ENCODE measurements at places on chromosomes 16 and 17.

GRCh38 chr17:39738983-39739884, 1.5 kb downstream of the GRB7 start:
- DNase-seq, result no peak

GRCh38 chr17:45783593-45784292, 377 bp upstream of the CRHR1 start:
- DNase-seq, result no peak

GRCh38 chr16:866252-866896, 65.8 kb upstream of the GNG13 start:
- no peak for DNase-seq

DNA sequence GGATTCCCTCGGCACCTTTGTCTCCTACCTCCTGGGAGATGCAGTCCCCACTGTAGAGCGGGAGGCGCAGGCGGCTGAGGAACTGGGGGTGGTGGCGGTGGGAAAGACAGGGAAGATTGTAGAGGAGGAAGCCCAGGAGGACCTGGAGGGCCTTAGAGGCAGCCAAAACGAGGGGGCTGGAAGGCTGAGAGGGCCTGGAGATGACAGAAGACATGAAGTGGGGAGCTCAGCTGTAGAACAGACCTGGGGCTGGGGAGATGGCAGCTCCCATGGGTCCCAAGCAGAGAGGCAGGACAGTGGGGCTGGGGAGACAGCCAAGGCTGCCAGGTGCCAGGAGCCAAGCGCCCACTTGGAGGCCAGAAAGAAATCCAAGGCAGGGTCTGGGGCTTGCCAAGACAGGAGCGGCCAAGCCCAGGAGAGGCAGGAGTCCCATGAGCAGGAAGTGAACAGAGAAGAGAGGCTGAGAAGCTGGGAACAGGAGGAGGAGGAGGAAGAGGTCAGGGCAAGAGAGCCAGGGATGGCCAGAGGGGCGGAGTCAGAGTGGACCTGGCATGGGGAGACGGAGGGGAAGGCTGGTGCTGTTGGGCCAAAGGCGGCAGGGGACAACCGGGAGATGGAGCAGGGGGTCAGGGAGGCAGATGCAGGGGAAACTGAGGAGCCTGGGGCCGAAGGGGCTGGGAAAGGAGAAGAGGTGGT, 803 bp downstream of the APOBR start:
- DNase-seq, result no peak

GRCh38 chr17:39080421-39081078, 70.9 kb downstream of the PLXDC1 start:
- DNase-seq, result no peak

- no peak for DNase-seq
Observed at GRCh38 chr17:4386406-4386805, 19.9 kb upstream of the UBE2G1 start.

- DNase-seq, result no peak
Observed at GRCh38 chr16:24102209-24102660, 153.9 kb upstream of the CACNG3 start.

- DNase-seq, result no peak
Observed at GRCh38 chr17:38904892-38905291, 20.5 kb upstream of the LASP1NB start.

DNA sequence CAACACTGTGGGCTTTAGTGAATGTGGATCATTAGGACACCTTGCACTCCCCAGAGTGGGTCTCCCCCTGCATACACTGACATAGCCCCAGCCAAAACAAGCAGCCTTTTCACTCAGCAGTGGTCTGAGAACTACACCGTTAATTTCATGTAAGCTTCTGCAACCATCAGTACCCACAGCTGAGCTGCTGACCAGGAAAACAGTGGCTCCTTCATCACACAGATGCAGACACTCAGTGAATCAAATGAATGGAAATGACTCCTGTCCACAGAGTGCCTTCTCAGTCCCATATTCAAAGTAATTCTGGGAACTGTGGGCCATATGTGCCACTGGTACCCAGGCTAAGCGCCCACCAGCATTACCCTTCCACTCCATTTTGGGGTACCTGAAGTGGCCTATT, 39.3 kb upstream of the NOL11 start:
- no peak for DNase-seq

DNA sequence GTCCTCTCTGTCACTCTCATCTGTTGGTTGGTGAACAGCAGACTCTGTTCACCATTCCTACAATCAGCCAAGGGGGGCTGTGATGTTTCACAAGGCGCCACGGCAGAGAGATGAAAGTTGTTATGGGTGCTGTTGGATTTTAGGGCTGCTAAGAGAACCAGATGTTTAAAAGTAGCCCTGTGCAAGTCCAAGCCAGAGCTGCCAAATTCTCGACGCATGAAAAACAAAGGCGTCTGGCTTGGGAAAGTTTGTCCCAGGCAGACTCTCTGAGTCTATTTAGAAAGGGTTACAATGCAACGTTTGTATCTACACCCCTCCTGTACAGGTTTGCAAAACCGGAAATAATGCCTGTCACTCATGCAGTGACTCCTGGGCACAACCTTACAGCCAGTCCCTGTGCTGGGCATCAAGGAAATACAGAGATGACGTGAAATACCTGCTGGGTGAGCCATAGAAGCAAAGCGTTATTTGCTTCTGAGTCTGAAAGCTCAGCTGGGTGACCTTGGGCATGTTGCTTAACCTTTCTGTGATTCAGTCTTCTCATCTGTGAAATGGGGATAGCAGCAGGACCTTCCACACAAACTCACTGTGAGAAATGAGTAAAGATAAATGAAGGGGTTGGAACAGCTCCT, 74.8 kb downstream of the XYLT1 start:
- DNase-seq, result no peak

DNA sequence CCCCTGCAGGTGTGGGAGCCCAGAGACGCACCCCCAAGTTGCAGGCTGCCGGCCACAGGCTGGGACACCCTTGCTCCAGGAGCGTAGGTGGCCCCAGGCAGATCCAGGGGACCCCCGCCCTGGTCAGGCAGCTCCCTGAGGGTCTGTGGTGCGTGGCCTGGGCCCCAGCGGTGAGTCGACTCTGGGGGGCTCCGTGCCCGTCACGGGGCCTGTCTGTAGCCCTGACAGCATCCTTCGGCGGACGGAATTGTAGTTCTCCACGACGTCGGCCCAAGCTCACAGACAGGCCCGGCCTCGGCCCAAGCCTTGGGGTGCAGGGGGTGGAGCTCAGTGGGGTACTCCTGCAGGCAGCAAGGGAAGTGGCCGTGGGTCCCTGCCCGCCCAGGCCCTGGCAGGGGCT, 82.9 kb downstream of the LMF1 start:
- no peak for DNase-seq

DNA sequence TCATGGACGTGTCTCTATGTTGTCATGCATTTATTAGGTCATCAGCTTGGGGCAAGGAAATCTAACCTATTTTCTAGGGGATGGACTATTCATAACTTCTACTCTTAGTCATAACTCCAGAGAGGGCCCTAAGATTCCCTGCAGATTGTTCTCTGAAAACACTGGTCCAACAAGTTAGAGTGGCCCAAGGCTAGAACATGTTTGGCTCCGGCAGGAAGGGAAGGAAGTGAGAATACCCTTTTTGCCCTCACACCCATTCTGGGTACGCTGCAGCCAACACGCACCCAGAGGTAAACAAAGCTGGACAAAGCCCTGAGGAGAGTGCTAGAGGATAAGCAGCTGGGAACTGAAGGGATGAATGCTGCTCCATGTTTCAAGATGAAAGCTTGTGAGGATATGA, 9.9 kb downstream of the C16orf86 start:
- DNase-seq, result no peak

DNA sequence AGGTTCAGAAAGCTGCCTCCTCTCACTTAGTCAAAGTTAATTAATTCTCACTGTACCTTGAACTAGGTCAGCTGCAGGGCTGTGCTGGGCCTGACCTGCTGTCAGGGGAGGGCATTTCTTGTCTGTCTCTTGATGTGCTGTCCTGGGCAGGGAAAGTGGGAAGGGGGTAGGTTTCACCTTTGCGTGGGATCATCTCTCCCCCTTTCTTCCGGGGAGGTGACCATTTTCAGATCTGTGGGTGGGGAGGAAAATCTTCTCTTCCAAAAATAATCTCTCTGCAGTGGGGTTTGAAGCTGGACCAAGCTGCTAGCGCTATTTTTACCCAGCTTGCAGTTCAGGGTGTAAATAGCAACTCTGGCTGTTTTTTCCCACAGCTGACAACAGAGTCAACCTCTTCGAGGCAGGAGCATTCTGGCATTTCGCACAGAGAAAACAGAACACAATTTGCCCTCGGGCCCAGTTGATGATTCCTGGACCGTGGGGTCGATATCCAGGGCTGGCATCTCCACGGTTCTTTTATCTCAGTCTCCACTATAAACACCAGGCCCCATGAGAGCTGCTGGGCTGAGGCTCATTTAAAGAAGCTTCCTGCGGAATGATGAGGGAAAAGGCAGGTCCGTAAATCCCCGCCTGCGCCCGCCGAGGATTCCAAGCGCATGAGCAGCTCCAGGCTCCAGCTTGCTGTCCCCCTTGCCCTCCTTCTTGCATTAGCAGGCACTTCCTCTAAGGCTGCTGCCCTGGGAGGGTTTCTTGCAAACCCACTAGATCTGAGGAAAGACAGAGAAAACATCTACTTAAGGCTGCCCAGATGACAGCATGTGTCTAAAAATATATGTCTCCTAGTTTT, 93.9 kb downstream of the YPEL2 start:
- no peak for DNase-seq

- no peak for DNase-seq
Observed at GRCh38 chr17:13244513-13244912, 226.7 kb upstream of the ELAC2 start.

DNA sequence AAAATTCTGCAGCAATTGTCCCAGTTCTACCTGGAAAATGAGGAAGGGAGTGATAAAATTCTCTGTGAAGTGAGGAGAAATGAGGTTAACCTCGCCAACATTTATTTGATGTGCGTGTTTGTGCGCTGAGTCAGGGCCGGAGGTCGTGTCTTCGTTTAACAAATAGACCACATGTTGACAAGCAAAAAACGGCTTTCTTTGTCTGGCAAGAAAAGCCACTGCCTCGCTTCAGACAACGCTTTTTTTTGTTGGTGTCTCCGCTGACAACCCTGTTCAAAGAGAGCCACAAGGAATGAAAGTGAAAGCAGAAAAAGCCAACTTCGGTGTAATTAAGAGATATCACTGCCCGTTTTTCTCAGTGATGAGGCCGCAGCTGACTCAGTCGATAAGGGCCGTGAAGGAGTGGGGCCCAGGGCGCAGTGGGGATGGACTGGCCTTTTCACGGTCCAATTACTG, 510.6 kb downstream of the CDH13 start:
- no peak for DNase-seq

- no peak for DNase-seq
Observed at GRCh38 chr16:680967-681745, 946 bp downstream of the STUB1 start.

All from stimulated activated CD4-positive, alpha-beta T cell treated with anti-CD3 and anti-CD28 coated beads, TNF-alpha, amount 100 ng/mL, for 48 hours (primary cell).